ENCODE measurements at places on chromosomes 12 and 14.

- no peak for DNase-seq
Measured at GRCh38 chr12:6478416-6478815, 7.9 kb upstream of the VAMP1 start.

GRCh38 chr12:108547686-108548085 lies 13.3 kb downstream of the SART3 start:
- DNase-seq: no peak

DNA sequence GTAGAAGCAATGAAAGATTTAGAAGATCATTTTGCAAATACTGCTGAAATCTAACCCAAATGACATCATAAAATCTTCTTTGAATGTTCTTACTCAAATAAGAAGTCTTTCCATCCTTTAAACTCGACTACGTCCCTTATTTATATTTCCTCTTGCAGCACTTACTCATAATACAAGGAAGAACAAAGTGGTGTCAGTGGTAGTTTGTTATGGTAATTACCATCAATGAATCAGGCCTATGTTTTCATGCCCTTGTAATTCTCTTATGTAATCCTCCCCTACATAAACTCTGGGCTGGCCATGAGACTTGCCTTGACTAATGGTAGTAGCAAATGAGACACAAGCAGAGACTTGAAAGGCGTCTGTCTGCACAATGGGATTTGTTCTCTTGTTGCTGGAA lies 17.0 kb downstream of the EEA1 start:
- DNase-seq: no peak

DNA sequence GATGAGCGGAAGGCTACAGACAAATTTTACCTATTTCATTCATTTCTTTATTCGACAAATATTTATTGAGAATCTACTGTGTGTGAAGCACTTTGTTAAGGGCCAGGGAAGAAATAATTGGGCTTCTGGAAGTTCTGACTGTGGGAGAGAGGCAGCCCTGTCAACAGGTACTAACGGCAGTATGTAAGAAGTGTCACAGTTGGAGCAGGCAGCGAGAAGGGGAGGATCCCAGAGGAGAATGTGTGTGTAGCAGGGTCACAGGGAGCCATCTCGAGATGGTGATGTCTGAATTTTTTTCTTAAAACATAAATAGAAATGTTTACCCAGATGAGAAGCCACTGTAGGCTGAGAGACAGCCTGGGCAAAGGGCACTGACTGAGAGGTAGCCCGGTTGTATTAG lies 163.3 kb upstream of the SLC38A2 start:
- no peak for DNase-seq

DNA sequence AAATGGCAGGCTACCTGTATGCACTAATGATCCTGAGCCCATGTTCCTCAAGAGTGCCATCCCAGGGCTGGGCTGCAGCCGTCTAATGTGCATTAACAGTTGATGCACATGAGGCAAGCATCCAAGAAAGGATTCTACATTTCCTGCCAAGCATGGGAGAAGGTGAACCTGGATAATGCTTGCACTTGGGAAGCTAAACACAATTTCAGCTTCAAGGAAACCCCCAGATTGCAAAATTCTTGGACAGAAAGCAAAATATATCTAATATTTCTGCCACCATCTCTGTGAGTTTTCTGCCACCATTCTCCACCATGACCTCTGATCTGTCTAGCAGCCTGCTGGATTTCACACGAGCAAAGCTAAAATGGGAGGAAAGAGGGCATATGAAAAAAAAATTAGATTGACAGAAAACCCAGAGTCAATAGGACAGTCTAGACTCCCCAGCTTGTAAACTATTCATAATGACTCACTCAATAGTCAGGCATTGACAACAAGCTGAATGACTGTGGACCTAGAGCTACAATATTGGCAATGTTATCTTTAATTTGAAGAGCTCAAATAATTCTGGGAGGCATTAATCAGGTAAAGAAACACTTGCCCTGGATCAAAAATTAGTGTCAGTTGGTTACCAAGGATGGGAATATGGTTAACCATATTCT lies 91.9 kb upstream of the BCL2L14 start:
- DNase-seq: no peak

DNA sequence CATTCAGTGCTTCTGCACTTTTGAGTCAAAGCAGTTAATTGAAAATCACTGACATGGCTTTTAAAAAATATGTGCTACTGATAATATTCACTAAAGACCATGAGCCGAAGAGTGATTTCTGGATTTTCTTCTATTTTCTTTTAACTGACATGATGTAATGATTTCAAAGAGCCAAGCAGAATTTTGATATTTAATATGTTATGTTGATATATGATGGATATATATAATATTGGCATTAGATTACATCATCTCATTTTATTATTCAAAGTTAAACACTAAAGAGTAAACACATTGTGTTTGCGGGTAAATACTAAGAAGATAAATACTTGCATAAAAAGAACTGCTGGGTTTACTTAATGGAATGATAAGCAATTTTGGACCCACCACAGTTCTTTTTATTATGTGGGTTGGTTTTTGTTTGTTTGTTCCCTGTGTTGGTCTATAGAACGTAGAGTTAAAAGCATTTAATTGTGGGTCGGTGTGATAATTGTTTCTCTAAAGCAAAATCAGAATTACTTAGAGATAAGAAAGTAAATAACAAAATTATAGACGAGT lies 692 bp downstream of the SPIC start:
- DNase-seq: no peak

GRCh38 chr14:93090826-93091555 lies 24.7 kb downstream of the ITPK1 start:
- peak; percentile 93 for DNase-seq

DNA sequence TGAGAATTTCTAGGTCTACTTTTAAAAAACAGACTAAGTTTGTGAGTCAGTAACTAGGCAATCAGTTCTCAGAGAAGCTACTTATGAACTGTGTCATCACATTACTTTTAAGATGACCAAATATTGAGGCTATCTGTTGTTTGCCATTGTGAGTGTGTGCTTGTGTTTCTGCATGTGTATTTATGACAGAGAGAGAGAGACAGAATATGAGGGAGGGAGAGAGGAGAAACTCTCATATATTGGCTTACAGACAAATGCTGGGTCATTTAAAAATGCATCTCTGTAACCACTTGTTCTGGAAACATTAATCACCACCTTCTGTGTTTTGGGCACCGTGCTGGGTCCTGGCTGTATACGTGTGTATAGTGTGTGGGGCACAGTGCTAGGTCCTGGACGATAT lies 161.5 kb upstream of the FRMD6 start:
- no peak for DNase-seq

DNA sequence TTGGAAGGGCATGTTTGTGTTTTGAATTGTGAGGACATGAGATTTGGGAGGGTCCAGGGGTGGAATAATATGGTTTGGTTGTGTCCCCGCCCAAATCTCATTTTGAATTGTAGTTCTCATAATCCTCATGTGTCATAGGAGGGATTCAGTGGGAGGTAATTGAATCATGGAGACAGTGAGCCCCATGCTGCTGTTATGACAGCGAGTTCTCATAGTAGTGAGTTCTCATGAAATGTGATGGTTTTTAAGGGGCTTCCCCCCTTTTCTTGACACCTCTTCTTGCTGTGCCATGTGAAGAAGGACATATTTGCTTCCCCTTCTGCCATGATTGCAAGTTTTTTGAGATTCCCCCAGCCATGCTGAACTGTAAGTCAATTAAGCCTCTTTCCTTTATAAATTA lies 260.0 kb downstream of the DUSP6 start:
- DNase-seq: no peak
